ENCODE measurements at places on chromosomes 1 and 21.

- no peak for DNase-seq
These were observed 18.7 kb downstream of the AK5 start for GRCh38 chr1:77300566-77300965.

- DNase-seq: no peak
These were observed 130.6 kb upstream of the BRINP3 start for GRCh38 chr1:190608282-190608681.

GRCh38 chr1:229942501-229942900, 124.5 kb upstream of the GALNT2 start:
- DNase-seq: no peak

DNA sequence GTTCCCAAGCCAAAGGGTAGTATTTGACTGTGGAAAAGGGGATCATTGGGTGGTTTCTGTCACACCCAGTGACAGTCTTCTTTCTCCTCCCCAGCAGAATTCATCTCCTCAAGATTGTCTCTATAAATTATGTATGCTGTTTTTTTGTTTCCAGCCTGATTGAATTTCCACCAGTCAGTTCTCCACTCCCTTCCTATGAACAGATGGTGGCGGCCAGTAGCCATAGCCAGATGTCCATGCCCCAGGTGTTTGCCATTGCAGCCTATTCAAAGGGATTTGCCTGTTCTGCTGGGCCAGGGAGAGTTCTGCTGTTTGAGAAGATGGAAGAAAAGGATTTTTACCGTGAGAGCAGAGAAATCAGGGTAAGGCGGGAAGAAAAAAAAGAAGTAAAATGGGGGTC, 12.9 kb downstream of the CFAP57 start:
- DNase-seq: no peak

DNA sequence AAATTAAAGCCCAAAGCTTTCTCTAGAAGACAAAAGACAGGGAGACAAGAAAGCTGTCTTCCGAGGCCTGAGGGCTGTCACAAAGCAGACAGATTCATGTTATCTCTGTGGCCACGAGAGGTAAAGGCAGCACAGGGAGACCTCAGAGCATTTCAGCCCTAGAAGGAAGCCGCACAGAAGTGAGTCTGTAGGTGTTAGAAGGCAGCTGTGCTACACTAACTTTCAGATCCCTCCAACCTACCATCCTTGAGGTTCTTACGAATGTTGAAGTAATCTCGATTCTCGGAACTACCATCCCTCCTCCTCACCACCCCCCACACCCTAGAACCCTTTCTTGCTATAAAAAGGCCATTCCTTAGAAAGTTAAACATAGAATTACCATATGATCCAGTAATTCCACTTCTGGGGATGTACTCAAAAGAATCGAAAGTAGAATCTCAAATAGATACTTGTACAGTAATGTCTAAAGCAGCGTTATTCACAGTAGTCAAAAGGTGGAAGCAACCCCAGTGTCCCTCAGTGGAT, 21.5 kb upstream of the LYST start:
- peak; percentile 63 for DNase-seq

GRCh38 chr21:37064841-37065240, 8.0 kb downstream of the PIGP start:
- no peak for DNase-seq

- DNase-seq: no peak
These were observed 8.1 kb downstream of the TP53BP2 start for GRCh38 chr1:223837687-223838086.

DNA sequence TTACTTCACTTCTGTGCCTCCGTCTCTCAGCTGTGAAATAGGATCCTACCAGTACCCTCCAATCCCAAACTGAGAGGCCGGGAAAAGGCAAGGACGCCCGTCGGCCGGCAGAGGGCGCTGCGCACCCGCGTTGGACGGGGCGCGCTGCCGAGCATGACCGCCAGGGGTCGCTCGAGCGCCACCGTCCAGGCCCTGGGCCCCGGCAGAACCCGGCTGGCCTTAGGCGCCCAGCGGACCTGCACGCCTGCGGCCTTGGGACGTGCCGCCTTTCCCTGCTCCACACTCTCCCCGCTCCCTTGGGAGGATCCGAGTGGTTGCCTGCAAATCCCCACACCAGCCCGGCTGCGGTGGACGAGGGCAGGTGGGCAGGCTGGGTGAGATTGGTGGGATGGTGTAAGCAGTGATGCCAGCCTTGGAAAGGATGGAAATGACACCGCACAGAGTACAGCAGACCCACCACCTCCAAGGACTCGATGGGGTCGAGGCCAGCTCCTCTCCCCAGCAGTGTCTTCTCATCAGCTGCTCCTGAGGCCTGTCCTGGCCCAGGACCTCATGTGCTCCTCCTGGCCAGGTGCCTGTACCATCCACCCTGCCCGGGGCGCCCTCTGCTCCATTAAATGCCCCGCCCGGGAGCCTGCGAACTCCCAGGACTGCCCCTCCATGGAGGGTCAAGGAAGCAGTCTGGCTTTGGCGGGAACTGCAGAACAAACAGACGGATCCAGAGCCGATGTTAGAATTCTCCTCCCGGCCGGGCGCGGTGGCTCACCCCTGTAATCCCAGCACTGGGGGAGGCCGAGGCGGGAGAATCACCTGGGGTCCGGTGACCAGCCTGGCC, 47.4 kb upstream of the LBR start:
- DNase-seq: peak; percentile 88

DNA sequence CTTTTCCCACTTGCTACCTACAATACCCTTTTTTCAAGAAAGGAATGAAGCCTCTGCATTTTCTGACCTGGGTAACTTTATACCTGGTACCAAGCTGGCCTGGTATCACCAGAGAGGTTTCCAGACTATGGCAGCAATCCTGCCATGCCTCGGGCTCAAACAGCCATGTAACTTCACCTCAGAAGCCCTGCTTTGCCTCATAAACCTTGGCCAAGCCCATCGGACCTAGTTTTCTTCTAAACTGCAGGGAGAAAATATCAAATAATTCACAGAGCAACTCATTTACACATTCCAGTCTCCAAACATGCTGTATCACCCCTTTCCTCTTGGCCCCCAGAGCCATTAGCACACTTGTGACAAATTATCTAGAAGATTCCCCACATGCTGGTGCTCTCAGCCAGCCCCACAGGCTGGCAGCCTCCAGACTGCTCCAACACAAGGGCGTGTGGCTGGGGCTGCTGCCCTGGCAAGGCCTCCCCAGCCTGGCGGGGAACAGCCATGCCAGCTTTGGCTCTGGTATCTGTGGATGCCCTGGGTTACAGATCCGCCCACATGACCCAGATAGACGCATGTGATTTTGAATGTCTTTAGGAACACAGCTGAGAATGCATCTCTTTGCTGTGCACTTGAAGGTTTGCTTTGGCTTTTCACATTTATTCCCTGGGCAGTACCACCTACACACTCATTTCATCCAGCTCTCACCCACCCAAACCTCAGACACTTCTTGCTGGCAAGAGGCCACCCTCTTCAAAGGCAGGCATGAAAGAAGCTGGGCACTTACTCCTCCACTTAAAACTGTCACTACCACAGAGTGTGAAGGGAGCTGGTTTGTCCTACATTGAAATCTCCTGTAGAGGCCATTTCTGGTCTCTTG, 70.0 kb upstream of the BCAR3 start:
- no peak for DNase-seq

DNA sequence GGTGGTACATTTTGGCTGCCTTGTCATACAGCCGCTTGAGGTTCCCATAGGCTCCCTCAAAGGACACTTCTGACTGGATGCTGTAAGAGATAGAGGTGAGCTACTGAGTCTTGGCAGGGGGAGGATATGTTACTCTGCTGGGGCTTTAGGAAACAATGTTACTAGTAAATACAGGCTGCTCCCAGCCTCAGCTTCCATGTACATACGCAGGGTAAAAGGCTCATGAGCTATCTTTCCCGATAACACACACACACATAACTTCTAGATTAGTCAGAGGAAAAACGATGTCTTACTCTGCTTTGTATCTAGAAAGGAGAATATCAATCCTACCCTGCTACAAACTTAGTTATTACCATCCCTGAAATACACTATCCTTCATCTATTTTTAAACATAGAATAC, 14.3 kb downstream of the SMG5 start:
- no peak for DNase-seq

- no peak for DNase-seq
These were observed 323.8 kb downstream of the AMY1C start for GRCh38 chr1:104073463-104073902.

DNA sequence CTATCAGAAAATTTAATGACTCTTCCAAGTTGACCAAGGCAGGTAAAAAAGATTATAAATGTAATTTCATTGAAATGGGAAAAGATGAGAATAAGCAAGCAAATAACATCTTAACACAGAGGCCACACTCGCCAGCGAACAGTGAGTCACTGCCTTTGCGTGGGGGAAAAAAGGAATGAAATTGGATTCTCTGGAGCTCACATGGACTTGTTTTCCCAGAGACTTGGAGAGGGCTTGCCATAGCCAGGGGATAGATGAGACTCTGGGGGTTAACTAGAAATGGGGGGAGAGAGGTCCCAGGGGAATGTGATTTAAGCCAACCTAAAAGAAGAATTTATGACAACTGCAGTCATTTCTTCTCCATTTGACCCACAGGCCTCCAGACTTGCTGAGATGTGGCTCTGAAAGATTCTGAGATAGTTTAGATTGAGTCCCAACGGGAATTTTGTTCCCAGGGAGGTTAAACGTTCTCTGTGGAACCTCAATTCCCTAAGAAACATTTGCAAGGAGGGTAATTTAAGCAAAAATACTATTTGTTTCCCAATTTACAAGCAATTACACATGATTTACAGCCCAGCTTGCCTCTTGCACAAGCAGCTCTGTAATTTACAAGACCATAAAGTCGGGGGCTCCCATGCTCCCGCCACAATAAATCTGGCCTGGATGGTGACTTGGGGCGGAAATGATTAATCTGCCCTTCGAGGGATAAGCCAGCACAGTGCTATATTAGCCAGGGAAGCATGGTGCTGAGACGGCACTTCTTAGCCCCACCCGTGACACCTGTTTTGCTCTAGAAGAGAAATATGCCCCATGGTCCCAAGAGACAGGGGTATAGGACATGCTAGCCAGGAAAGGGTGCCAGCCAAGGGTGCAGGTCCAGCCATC, 68.8 kb downstream of the GRIK3 start:
- no peak for DNase-seq

- DNase-seq: no peak
These were observed 33.9 kb downstream of the DNAJC6 start for GRCh38 chr1:65343286-65343685.

- DNase-seq: no peak
These were observed 4.4 kb downstream of the AK2 start for GRCh38 chr1:33032126-33032869.

- no peak for DNase-seq
These were observed 26.6 kb downstream of the CLIC6 start for GRCh38 chr21:34695434-34695833.

GRCh38 chr1:221241592-221241991, 362.3 kb downstream of the HLX start:
- DNase-seq: no peak

DNA sequence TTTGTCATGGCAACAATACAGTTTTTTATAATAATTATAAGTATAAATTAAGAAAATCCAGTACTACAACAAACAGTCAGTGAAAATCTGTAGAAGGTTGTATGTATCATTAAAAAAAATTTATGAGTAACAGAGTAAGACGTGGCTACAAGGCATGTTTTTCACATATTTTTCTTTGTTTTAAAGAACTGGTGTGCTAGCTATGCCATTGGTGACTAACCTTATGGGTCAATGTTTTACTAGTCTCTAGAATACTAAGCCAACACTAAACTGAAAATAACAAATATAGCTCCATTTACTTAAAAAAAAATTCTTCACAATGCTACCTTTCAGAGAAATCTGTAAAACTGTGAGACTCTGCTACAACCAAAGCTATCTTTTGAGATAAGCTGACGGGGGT, 261.5 kb downstream of the ADGRL2 start:
- DNase-seq: no peak

DNA sequence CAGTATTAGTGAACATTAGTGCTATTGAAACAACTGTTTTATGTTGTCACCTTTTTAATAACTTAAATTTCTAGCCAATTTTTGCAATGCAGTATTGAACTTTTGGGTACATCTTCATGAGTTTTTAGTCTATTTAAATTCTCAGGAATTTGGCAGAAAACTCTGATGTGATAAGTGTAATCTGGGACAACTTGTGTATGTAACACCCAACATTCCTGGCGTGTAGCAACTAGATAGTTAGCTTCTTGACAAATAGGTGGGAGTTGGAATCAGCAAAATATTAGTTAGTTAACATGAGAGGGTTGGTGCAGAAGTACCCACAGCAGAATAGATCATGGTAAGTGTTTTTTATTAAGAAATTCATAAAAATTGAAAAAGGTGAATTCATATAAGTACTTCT, 111.6 kb downstream of the ITSN1 start:
- no peak for DNase-seq

DNA sequence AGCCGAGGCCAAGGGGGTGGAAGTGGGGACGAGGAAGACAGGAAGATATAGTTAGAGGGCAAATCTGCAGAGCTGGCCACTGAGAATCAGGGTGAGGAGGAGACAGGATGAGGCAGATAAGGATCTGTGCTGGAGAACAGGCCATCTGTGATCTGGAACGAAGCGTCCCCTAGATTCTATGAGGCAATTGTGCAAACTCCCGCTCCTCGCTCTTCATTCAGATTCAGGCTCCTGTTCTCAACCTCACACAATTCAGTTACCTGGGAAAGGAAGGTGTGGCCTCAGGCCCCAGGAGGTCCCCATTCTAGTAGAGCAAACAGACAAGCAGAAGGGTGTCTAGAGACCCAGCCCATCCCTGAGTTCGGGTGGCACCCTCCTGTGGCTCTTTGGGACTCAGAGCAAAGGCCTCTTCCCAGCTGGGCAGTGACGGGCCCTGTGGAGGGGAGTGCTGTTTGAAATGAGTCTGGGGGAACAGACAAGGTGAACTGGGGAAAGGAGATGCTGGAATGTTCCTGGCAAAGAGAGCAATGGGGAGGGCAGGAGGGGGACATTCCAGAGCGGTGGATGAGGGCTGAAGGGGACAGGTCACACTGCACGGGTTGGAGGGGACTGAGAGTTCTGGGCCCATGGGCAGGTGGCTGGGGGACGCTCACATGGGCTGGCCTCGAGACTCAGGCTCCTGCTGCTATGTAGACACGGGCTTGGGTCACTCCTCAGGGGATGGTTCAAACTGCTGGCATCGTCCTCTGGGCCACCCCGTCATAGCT, 39.9 kb upstream of the AJAP1 start:
- DNase-seq: no peak

- peak; percentile 85 for DNase-seq
These were observed 6.1 kb downstream of the LDLRAP1 start for GRCh38 chr1:25549273-25550154.

GRCh38 chr1:86227026-86227425, 70.5 kb upstream of the COL24A1 start:
- DNase-seq: no peak

Data from activated T-cell treated with anti-CD3 and anti-CD28 coated beads, Interleukin-2, amount 50 U/mL, for 48 hours (primary cell).